ENCODE measurements at places on chromosomes 7 and 10.

DNA sequence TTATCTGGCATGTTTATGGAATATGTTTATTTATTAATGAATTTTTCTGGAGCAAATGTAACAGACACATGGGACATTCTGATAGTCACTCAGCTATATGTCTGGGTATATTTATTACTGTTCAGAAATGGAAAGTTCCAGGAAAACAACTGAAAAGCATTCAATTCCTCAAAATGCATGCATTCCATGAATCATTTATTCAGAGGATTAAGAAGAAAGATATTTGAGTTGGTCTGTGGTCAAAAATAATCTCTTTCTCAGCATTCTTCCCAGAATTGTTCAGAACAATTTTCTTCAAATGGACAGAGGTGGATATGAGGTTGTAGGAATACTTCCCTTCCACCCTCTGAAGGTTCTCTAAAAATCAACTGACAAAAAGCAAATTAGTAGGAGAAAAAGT is 97.6 kb upstream of the ITGB1 start:
- DNase-seq: peak; percentile 84

- no peak for DNase-seq
These were observed 97.7 kb upstream of the PDLIM1 start for GRCh38 chr10:95388539-95388938.

DNA sequence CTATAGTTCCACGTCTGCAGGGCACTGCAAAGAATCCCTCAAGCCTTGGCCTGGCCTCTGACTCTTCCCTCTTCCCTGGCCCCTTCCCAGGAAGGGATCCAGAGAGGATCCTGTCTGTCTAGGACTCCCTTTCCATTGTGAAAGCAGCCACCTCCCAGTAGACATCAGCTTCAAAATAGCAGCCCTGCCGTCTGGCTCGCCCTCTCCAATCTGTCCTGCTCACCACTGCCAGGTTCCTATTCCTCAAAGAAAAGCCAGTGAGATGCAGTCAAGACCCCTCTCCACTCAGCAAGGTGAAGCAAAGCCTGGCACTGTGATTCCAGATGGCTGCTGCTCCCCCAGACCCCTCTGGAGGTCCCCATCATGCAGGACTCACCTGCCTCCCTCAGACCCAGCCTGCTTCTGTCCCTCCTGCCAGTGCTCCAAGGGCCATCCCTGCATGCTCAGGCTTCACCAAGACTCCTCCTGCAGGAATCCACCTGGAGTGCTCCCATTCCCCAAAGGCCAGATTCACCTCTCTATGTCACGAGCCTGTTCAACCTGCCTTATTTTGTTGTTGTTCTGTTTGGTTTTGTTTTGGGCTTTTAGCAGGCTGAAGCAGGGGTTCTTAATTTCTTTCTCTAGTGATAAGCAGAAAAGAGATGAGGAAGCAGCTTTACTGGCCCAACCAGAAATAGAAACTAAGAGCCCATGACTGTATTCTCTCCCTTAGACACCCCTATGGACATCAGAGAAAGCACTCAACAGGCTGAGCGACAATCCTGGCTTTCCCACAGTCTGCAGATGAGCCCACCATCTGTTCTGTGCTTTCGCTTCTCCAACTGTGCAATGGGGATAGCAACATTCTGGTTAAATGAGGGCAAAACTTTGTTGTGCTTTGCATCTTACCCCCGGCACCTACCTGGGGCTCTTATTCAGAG is 305.1 kb downstream of the GRID1 start:
- no peak for DNase-seq

DNA sequence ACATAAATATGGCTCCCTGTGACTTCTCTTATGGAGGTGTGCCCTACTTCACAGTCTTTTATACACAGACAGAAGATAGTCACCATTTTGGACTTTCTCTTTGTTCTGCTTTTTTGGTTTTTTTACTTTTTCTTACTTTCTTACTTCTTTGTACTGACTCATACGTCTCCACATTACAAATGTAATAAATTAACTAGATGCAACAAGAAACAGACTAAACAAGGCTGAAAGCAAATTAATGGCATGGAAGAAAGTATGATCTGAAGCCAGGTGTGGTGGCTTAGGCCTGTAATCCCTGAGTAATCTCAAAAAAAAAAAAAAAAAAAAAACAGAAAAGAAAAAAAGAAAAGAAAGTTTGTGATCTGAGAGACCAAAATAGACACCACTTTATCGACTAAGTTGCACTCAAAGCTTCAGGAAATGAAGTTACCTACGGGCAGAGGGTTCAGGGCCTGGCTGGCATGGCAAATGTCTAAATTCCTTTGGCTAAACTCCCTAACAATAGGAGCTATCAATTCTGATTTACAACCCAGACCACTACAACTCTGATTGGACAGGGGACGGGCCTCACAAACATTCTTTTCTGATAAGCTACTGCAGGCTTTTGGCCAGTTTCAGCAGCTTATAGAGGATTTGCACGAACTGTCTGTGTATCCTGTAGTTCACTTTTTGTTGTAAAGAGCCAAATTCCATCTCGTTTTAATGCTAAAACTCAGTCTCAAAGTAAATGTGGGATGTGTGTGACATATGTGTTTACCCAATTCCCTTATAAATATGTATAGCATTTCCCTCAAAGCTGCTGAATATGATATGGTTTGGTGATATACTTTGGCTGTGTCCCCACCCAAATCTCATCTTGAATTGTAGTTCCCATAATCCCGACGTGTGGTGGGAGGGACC is 129.1 kb downstream of the SEPTIN14 start:
- DNase-seq: peak; percentile 34

GRCh38 chr10:24223953-24224352 is 15.0 kb downstream of the KIAA1217 start:
- DNase-seq: no peak

DNA sequence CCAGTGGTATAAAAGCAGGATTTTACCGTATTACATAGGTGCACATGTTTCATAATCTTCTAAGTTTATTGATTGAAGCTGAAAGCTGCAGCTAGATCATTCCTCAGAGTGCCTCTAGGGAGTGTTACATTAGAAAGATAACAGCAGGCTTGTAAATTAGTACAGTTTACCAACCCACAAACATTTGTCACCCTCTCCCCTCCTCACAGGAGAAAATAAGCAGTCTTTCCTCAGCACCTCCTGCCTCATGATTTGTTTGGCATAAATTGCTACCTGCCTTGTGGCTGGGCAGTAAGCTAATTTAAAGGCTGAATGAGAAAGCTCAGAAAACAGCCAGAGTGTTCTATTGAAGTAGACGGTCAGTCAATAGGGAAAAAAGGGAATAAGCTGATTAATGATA is 74.2 kb downstream of the NXPH1 start:
- no peak for DNase-seq
